ENCODE measurements at places on chromosomes 7 and 10. TPM values are rescaled to one million over a fixed set of nuclear protein-coding genes. Genes with fewer than 3 reads are reported as not detected.

SLC13A1 gene
- not detected for total RNA-seq

OPN1SW gene
- not detected for total RNA-seq

HOXA1 gene
- not detected for total RNA-seq

ZNF467 gene
- total RNA-seq = 1.7 TPM

AKR1C8 gene
- total RNA-seq = not detected

PLXNA4 gene
- total RNA-seq = 23.5 TPM

RAMP3 gene
- total RNA-seq = not detected

MYL10 gene
- total RNA-seq = not detected

CRTAC1 gene
- 0.12 TPM for total RNA-seq

NME8 gene
- not detected for total RNA-seq
